ENCODE measurements at places on chromosomes 1 and 21. TPM values are rescaled to one million over a fixed set of nuclear protein-coding genes. Genes with fewer than 3 reads are reported as not detected.

FBXO28 gene
- total RNA-seq: 42.3 TPM

ZFP69B gene
- total RNA-seq: 8.6 TPM

MCOLN2 gene
- 0.89 TPM for total RNA-seq

SMCP gene
- total RNA-seq: not detected

CHRNB2 gene
- 14.9 TPM for total RNA-seq

- no peak for DNase-seq
- no peaks in the 10 kb centered on the region for H3K27me3 ChIP-seq
- H3K36me3 ChIP-seq: peaks cover 58% of the 10 kb centered on the region
- H3K4me1 ChIP-seq: no peaks in the 10 kb centered on the region
- no peak overlapping the region for H3K4me3 ChIP-seq
These were observed 117.9 kb downstream of the MACF1 start for GRCh38 chr1:39322431-39322830.

DNA sequence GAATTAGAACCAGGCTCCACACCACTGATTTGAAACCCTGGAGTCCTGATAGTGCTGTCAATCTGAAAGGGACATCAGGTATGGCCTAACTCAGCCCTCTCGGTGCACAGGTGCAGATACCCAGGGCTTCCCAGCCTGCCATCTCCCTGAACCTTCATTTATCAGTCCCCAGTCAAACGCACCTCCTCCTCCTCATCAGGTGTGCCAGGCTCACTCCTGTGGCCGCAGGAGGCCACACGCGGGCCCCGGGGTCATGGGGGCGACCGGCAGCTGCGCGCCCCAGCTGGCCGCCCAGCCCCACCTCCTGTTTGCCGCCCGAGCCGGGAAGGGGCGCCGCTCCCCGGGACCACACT, 572 bp downstream of the FUCA1 start:
- H3K36me3 ChIP-seq: peaks cover 9% of the 10 kb centered on the region
- peak overlapping the region; percentile 64 for H3K4me3 ChIP-seq
- H3K27ac ChIP-seq: no peak overlapping the region
- peaks cover 10% of the 10 kb centered on the region for H3K27me3 ChIP-seq

- H3K27ac ChIP-seq: no peak overlapping the region
- no peaks in the 10 kb centered on the region for H3K27me3 ChIP-seq
These were observed 314.1 kb upstream of the USP25 start for GRCh38 chr21:15415541-15416261.

GRCh38 chr1:7824701-7825100, 28.2 kb downstream of the UTS2 start:
- H3K4me3 ChIP-seq: no peak overlapping the region
- no peaks in the 10 kb centered on the region for H3K4me1 ChIP-seq
- peaks cover 21% of the 10 kb centered on the region for H3K36me3 ChIP-seq
- no peaks in the 10 kb centered on the region for H3K27me3 ChIP-seq
- no peak for DNase-seq
- H3K27ac ChIP-seq: no peak overlapping the region

GRCh38 chr1:172338295-172338735, 82.2 kb upstream of the C1orf105 start:
- no peaks in the 10 kb centered on the region for H3K4me1 ChIP-seq
- H3K36me3 ChIP-seq: no peaks in the 10 kb centered on the region
- H3K27me3 ChIP-seq: no peaks in the 10 kb centered on the region
- no peak overlapping the region for H3K4me3 ChIP-seq
- DNase-seq: no peak
- H3K27ac ChIP-seq: no peak overlapping the region

- no peak for DNase-seq
- H3K4me3 ChIP-seq: no peak overlapping the region
- no peak overlapping the region for H3K27ac ChIP-seq
- H3K4me1 ChIP-seq: no peaks in the 10 kb centered on the region
- no peaks in the 10 kb centered on the region for H3K36me3 ChIP-seq
These were observed 199.4 kb downstream of the ZC3H11B start for GRCh38 chr1:219413536-219413935.

Measured in spinal cord (tissue), 10 donors.